CD4-positive, alpha-beta T cell treated with Interleukin-17A for 4 hours (primary cell): ENCODE measurements at places on chromosomes 4 and X.
A peak's percentile ranks its signal among the peaks of the same experiment; 100 is the strongest.

- DNase-seq = no peak
Measured at GRCh38 chr4:24930151-24930550, 17.3 kb upstream of the CCDC149 start.

DNA sequence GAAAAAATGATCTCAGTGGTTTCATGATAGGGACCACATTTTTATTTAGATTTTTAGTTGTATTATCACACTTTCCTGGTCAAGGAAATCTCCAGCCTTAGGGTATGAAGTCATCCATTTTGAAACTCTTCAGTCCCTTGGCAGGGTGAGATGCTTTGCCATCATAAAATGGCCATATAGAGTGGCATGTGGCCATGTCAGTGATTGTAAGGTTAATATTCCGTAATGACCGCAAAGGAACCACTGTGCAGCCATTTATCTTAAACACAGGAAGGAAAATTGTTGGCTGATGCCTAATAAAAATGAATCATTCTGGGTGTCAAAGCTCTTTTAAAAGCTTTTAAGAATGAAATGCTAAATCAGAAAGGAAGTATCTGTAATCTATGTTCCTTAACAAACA, 35.6 kb downstream of the COMMD8 start:
- no peak for DNase-seq

DNA sequence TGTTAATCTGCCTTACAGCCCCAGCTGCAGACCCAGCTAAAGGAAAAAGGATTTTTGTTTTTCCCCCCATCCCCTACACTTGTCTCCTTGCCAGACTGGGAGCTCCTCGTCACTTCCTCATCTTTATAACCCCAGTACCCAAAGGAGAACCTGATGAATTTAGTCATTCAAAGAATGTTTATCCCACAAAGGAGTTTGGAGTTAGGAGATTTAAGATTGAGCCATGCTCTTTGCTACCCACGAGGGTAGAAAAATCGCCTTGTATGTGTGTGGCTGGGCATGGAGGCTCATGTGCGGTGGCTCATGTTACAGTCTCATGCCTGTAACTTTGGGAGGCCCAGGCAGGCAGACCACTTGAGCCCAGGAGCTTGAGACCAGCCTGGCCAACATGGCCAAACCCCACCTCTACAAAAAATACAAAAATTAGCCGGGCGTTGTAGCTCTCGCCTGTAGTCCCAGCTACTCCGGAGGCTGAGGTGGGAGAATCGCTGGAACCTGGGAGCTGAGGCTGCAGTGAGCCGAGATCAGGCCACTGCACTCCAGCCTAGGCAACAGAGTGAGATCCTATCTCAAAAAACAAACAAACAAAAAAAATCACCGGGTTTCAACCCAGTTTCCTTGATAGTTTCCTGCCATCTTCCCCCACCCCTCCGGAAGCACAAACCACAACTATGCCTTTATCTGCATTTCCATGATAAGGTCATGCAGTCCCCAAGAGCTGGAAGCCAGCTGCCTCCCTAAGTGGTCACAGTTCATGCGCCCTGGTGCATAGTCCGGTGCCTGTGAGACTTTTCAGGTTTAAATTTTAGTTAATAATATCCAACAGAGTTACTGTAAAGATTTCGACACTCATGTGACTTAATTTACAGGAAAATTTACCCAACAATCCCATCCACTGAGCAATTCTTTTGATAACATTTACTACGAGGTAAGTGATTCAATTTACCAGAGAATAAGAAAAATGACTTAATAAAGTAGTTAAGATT, 1.5 kb downstream of the CFAP97 start:
- DNase-seq = no peak

GRCh38 chr4:78247536-78248285, 190.6 kb downstream of the FRAS1 start:
- DNase-seq = no peak

DNA sequence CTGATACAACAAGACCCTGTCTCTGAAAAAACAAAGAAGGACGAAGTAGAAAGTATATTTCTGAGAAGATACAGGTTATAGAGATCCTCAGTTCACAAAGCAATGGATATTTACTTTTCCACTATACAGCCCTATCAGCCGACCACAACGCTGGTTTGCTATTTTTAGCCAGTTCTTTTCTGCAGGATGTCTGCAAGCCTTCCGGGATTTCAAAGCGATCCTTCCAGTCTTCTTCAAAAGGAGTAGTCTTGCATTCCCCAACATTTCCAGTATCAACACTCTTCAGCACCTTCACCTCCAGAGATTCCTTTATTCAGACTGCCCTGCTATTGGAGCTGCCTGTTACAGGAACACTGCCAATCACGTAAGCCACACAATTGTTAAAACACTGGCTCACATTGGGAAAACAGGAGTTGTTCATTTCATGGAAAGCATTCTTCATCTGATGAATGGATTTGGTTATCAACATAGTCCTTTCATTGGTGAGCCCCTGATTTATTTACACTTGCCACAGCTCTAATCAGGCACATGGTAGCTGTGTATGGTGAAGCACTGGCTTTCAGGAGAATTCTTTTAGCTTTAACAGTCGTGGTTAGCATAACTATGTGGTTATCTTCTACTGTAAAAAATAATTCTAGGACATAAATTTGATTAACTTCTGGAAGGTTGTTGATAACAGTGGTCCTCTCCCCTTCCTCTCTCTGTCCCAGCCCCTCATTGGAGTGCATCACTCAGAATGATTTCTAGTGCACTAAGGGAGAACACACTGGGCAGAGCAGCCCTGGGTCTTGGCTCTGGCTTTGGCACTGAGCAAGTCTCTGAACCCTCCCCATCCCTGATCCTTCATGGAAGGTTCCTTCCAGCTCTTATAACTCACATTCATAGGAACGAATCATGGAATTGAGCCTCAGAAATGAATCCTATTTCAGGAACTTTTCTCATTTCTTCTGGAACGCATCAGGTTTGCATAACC, 109.9 kb upstream of the SORBS2 start:
- no peak for DNase-seq

DNA sequence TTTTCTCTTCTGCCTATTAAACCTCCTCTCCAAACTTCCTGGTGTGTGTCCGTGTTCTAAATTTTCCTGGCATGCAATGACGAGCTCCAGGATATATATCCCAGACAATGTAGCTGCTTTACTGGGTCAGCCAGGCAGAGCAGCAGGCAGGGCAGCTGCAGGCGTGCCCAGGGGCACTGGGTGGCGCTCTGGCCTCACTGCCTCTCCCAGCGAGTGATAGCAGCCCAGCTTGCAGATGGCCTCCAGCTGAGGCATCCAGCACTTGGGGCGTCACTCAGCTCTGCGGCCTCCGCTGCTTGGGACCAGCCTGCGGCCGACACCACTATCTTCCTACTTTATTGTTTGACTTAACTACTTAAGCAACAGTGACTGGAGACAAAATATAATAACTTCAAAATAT, 23.0 kb upstream of the UBA6 start:
- DNase-seq = no peak

DNA sequence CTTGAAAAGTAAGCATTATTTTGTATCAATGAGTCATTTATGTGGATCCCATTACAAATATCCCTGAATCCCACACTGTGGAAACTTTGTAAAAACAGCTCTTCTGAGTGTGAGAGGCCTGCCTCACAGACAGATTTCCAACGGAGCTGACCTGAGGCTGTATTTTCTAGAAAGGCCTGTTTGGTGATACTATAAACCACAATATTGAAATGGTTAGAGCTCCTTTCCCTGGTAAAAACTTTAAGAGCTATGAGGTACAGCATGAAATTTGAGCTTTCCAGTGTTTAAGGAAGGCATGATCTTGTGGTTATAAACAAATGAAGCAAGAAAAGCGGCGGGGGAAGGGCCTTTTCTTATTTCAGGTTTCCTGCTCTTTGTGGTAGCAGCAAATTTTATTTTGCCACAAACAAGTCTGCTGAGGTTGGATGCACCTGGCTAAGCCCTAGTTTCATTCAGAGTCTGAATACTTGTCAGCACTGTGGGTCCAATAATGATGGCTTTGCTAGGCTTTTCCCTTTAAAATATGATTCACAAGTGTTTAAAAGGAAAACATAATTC, 86.8 kb upstream of the ETNPPL start:
- peak; percentile 18 for DNase-seq

DNA sequence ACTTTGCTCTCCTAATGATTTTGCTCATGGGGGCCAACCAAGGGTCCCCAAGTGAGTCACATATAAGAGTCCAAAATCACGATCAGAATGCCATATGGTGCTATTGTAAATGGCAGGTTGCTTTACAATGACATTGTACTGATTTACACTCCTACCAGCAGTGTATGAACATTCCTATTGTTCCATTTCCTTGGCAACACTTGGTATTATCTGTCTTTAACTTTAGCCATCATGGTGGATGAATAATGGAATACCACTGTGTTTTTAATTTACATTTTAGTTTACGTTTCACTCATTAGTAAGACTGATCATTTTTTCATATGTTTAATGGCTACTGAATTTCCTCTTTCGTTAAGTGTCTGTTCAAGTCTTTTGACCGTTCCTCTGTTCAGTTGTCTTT, 96.5 kb downstream of the NYX start:
- DNase-seq = no peak

DNA sequence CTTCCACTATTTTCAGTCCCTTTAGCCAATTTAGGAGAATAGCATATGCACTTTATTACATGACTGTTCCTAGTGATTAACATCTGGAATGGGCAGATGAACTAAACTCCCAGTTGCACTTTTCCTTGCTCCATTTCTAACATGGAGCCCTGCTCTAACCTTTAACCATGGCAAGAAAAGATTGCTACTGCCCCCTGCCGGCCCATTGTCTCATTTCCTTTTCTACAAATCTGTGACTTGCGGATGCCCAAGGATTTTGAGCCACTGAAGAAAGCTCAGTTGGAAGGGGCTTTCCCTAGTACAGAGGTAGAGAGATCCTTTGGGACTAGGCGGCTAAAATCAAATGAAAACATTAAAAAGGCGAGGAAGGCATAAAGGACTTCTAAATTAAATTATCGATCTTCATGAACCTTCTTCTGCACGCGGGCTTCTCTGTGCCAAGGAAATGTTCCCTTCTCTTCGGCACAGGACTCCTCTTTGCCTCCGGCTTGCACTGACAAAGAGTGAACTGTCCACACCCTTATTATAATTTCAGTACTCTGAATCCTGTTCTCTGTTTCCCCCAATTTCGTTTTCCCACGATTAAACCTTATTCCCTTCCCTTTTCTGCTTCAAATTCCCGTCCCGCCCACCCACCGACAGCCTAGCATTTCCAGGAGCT, 577 bp upstream of the GLRA2 start:
- DNase-seq = peak; percentile 52

- DNase-seq = no peak
Measured at GRCh38 chr4:108429662-108430061, 190.7 kb upstream of the RPL34 start.

- DNase-seq = no peak
Measured at GRCh38 chr4:185721190-185722028, 90.6 kb downstream of the SORBS2 start.

- no peak for DNase-seq
Measured at GRCh38 chr4:89347363-89348025, 39.9 kb upstream of the GPRIN3 start.

DNA sequence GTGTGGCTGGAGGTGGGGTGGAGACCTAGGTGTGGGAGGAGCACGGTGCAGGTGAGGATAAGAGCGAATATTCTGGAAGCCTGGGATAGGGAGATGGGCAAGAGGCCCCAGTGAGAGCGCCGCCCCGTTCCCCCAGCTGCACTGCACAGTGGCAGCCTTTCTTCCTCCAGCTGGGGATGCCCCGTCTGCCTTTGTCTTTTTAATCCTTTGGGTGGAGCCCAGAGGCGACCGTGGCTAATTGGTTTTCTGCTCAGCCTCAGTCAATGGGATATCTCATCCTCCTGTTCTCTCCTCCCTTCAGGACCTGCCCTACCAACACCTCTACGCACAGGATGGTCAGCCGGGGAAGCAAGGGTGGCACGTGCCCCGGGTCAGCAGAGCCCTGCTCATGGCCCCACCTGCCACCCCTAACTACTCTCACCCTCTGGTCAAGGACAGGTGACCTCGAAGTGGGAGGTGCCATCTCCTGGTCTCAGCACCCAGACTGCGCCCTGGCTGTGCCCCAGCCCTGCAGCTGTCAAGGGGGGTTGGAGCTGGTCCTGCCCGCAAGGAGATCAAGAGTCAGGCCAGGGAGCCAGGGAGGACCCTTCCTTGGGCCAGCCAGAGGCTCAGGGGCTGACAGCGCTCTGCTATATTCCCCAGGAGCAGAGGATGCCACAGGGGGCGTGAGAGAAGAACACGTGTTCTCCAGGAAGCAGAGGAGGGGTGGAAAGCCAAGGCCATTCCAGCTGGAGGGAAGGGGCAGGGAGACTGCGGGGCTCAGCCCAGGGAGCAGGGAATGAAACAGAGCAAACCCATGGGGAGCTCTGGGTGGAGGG, 64.0 kb downstream of the ADRA2C start:
- no peak for DNase-seq

DNA sequence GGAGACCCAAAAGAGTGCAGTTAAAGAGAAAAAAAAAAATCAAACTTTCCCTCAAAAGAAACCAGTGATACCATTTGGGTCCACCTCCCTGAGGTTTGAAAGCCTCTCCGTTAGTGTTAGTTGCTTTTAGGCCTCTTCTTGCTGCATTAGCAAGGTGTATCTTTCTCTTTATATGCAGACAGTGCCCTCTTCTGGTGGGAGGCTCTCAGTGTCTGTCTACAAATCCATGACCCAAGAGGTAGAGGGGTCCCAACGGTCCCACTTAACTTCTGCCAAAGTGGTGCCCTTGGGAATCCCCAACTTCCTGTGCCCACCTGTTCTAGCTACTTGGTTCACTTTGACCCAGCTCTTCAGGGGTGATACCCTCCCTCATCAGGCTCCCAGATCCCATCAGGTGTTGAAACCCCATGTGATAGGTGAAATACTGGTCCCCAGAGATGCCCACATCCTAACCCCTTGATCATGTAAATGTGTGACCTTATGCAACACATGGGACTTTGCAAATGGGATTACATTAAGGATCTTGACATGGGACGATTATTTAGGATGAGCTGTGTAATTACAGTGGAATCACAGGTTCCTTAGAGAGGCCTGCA, 63.7 kb upstream of the CD99 start:
- peak; percentile 58 for DNase-seq

DNA sequence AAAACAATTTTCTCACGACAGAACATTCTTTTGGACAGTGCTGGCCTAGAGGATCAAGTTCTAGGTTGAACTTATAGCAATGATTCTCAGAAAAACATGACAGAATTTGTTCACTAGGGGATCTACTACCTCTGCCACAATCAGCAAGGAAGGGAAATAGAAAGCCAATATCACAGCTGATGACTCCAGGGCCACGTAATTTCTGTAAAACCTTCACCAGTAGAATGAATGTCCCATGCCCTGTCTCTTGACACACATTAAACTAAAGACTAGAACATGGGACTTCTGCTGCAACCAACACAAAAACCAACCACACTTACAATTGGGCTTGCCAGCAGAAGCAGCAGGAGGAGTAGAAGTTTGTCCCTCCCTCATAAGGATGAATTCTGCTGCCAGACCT, 86.0 kb upstream of the NPFFR2 start:
- DNase-seq = no peak

- no peak for DNase-seq
Measured at GRCh38 chr4:128310266-128310697, 22.7 kb upstream of the PGRMC2 start.

DNA sequence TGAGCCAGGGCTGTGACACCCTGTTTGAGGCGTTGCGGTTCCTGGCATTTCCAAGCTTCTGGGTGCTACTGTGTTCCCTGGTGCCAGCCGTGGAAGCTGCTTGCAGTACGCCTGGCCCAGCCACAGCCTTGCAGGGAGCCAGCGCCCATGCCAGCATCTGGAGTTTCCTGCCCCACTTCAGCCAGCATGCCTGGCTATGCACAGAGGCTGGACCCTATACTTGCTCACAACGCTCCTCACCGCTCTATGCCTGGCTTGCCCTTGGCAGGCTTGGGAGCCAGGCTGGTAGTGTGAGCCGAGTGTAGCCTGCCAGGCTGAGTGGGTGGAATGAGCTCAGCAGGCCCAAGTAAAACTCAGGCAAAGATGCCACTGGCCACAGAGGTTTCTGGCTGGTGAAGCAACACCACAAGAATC, 22.4 kb downstream of the PRRG1 start:
- DNase-seq = no peak
